T-helper 2 cell (primary cell): ENCODE measurements at places on chromosomes 7 and 10.

DNA sequence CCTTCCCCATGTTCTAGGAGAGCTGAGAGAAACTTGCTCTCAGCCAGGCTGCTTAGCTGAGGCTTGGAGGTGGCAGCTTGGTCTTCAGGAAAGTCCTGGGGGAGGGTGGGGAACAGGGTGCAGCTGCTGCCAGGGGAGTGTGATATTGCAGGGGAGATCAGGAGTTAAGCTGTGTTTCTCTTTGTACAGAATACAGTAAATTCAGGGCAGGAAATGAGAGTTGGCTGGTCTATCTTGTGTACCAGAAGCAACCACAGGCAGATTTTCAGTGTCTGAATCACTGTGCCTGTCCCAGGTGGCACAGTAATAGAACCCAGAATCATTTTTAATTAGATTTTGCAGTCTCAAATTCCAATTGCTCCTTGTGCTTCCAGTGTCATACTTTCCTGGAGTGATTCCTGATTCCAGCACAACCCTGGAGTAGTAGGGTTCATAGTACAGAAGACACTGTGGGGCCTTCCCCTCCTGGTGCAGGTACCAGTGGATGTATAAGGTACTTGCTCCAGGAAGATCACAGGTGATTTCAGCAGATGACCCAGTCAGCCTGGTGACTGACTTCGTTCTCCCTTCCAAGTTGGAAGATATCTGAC, 94.0 kb upstream of the TARP start:
- peak; percentile 32 for DNase-seq

DNA sequence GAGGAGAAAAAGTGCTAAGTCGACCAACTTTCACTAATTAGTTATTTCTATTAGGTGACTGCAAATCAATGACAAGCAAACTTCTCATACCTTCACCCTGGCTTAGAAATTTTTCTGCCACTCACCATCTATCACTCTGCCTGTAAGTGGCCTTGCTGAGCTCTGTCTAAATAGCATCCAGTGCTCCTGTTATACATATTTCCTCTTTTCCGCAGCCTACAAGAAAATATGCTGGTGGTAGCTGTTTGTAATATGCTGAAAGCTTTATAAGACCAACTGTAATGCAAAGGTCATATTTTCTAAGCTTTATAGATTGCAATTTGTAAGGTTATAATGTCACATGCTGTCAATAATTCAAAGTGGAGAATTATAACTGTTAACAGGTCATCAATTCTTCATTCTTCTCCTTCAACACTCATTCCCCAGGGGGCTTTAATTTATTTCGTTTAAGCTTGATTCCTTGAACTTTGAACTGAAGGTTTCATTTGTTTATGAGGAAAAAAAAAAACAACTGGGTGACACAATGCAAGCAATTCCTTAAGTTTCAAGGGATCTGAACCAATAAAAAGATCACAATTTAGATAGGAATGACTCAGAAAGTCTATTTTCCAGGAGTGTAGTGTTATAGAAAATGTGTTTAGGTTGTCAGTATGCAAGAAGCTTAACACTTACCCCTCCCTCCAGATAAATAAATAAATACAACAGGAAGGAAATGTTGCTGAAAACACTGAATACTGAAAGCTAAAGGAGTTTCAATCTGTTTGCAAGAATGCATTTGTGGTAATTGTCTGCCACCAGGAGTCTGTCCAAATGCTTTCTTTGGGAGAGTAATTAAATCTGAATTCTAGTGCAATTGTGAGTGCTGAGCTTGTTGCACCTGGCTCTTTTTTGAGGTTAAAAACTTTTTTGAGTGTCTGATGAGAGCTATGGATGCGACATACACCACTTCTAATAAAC, 183.7 kb downstream of the SORCS1 start:
- no peak for DNase-seq

GRCh38 chr7:67760971-67761370, 764.3 kb downstream of the TYW1 start:
- DNase-seq, result no peak

DNA sequence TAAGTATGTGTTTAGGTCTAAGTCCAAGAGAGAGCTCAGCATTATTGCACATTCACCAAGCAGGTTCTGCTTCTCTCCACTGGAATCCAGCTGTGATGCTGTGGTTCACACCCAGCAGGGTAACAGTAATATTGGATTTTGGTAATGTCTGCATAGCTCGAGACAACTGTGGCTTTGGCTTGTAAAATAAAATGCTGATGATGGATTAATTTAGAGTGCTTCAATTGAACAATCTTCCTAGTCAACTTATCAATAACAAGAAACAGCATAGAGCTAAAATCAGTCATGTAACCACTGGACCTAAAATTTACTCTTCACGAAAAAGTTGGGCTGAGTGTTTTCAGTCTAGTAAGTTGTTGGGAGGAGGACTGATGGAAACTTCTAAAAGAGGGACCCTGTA, 709.2 kb downstream of the TYW1 start:
- no peak for DNase-seq

GRCh38 chr10:78115135-78115853, 81.6 kb downstream of the RPS24 start:
- DNase-seq, result no peak

- DNase-seq, result no peak
These were observed 295.3 kb upstream of the MKI67 start for GRCh38 chr10:128421371-128422160.

GRCh38 chr10:3020881-3021280, 46.5 kb upstream of the PFKP start:
- DNase-seq, result no peak

GRCh38 chr10:26043469-26043868, 109.4 kb downstream of the MYO3A start:
- DNase-seq, result no peak

GRCh38 chr10:44300666-44301649, 83.9 kb downstream of the CXCL12 start:
- no peak for DNase-seq

DNA sequence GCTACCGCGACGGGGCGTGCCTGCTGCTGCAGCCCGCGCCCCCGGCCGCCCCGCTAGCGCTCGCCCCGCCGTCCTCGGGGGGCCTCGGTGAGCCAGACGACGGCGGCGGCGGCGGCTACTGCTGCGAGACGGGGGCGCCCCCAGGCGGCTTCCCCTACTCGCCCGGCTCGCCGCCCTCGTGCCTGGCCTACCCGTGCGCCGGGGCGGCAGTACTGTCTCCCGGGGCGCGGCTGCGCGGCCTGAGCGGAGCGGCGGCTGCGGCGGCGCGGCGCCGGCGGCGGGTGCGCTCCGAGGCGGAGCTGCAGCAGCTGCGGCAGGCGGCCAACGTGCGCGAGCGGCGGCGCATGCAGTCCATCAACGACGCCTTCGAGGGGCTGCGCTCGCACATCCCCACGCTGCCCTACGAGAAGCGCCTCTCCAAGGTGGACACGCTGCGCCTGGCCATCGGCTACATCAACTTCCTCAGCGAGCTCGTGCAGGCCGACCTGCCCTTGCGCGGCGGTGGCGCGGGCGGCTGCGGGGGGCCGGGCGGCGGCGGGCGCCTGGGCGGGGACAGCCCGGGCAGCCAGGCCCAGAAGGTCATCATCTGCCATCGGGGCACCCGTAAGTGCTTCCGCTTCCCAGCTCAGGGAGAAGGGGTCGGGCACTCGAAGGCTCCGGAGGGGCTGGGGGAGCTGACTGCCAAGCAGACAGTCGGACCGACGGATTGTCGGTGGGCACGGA, 761 bp downstream of the PTF1A start:
- no peak for DNase-seq

DNA sequence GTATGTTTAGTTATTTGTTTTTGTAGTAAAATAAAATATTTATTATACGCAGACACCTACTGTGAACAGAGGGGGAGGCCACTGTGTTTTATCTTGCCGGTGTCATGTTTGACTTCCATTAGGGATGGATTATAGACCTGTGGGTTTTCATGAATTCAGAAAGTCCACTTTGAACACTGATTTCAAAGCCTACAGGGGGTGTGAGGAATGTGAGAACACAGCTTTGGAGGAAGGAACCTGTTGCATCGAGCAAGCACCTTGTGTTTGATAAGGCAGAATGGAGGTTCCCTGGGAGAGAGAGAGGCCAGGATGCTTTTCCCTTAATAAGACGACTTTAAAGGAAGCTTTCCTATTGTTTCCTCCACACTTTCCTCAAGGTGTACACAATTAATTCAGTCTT, 665.0 kb upstream of the MGMT start:
- DNase-seq, result no peak

DNA sequence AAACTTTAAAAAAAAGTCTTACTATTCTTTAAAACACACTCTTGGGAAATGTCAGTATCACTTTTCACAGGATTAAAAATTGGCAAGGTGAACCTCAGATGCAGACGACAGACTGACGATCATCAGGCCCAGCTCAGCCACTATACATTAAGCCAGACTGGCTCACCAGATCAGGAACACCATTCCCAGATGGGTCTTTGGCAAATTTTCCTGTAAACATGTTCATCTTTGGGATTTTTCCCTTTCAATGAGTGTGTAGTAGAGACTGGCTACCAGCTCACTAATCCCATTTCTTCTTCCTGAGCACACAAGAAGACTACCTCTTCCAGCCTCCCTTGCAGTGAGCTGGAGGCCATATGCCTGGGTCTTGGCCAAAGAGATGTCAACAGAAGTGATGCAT, 142.7 kb upstream of the CHST15 start:
- DNase-seq, result no peak

DNA sequence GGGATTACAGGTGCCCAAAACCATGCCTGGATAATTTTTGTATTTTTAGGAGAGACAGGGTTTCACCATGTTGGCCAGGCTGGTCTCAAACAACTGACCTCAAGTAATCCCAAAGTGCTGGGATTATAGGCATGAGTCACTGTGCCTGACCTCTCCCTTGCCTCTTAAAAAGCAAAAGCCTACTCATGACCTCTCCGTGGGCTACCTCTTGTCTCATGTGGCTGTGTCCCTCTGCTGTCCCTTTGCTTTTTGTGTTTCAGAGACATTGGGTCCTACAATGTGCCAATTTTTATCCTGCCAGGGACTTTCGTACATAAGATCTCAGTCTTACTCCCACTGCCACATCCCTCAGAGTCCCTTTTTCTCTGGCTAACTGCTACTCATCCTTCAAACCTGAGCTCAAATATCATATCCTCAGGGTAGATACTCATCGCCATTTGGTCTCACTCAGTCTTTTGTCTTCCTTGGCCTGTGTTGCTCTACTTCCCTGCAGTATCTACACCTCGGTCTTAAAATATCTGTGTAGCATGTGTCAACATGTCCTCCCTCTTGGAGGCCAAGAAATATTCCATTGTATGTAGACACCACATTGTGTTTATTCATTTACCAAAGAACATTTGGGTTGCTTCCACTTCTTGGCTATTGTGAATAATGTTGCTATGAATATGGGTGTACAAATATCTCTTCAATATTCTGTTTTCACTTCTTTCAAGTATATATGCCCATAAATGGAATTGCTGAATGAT, 465.0 kb upstream of the KLF6 start:
- DNase-seq, result no peak

DNA sequence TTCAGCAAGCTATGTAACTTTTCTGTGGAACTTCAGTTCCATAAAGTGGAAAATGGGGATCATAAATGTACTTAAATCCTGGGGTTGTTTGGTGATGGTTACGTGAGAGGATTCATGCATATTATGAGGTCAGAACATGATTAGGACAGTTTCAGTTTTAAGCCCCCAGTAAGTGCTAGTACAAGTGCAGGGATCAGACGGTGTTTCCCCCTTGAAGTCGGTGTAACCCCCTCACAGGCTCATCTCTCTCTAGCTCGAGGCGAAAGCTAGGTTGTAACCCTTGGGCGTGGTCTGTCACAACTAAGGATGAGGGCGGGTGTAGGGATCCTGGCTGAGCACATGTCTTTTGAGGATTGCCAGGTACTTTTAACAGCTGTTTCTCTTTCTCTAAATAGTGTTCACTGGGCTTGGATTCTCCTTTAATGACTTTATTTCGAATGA, 84.7 kb downstream of the SPAG6 start:
- no peak for DNase-seq

DNA sequence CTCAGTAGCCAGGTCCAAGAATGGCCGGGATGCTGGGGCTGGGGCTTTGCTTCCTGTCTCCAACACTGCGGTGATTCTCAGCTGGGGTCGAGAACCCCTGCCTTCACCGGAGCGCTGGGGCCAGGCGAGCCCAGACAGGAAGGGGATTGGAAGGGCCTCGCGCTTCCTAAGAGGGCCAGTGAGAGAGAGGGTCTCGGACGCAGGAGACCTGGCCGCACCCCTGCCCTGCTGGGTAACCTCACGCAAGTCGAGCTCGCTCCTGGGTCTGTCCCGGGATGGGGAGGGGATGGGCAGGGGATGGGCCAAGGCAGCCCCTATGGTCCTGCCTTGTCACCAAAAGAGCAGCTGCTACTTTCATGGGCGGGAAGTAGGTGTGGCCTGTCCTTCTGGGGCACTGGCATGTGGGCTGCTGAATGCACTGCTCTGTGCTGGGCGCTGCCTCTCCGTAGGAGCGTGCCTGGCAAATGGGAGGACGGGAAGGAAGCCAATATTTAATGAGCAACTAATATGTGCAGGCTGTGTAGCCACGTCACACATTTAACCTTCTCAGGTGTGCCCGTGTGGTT, 20.0 kb downstream of the KCNK18 start:
- peak; percentile 39 for DNase-seq

DNA sequence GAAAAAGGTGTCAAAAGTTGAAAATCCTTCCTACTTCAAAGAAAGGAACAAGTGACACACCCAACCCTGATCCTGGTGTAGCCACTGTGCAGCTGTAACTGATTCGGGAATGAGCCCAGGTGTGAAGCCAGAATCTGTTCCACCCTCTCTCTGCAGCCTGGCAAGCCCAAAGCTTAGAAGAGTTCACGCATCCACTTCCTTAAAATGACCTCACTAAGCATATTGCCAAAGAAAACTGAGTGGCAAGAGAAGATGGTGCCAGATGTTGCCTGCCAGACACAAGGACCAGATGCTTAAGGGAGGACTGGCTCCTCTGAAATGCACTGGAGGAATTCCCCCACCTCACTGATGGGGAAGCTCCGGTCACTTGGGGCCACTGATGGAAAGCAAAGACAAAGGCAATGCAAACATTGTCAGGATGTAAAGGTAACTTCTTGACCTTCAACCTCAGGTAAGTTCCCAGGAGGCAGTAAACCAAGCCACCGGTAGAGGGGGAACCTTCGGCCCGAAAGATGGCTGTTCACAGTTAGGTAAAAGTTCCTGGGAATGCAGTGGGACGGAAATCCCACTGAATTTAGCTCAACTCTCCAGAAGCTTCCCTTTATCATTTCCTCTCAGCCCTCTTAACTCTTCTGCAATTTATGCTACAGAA, 554.9 kb downstream of the KCNMA1 start:
- no peak for DNase-seq

- no peak for DNase-seq
These were observed 1.9 kb downstream of the RSBN1L start for GRCh38 chr7:77698042-77698625.

GRCh38 chr7:71846160-71846559, 566.0 kb downstream of the CALN1 start:
- DNase-seq, result no peak

GRCh38 chr7:54550471-54550870, 8.3 kb downstream of the VSTM2A start:
- DNase-seq, result no peak

- peak; percentile 24 for DNase-seq
These were observed 23.2 kb downstream of the DPCD start for GRCh38 chr10:101611096-101611905.
